ENCODE measurements at places on chromosomes 7 and 10.

- DNase-seq = no peak
Observed at GRCh38 chr10:34145715-34146114, 669.4 kb downstream of the PARD3 start.

GRCh38 chr10:17179002-17179401 is 22.5 kb downstream of the TRDMT1 start:
- DNase-seq = no peak

GRCh38 chr10:121183236-121183635 is 332.1 kb downstream of the WDR11 start:
- no peak for DNase-seq

DNA sequence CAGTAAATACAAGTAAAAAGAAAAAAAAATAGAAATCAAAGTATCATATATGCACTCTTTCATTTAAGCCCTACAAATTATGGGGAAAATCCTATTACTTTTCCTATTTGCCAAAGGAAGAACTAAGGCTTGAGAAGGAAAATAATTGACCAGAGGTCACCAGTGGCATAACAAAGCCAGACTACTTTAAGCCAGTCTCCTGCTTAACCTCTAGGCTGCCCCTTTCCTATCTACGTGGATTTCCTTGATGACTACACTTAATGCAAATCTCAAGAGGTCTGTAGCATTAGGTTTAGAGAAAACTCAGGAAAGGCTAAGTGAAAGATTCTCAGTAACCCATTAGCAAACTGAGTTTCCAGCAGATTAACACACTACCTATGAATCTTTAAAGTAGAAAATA is 49.8 kb downstream of the TPK1 start:
- DNase-seq = no peak

DNA sequence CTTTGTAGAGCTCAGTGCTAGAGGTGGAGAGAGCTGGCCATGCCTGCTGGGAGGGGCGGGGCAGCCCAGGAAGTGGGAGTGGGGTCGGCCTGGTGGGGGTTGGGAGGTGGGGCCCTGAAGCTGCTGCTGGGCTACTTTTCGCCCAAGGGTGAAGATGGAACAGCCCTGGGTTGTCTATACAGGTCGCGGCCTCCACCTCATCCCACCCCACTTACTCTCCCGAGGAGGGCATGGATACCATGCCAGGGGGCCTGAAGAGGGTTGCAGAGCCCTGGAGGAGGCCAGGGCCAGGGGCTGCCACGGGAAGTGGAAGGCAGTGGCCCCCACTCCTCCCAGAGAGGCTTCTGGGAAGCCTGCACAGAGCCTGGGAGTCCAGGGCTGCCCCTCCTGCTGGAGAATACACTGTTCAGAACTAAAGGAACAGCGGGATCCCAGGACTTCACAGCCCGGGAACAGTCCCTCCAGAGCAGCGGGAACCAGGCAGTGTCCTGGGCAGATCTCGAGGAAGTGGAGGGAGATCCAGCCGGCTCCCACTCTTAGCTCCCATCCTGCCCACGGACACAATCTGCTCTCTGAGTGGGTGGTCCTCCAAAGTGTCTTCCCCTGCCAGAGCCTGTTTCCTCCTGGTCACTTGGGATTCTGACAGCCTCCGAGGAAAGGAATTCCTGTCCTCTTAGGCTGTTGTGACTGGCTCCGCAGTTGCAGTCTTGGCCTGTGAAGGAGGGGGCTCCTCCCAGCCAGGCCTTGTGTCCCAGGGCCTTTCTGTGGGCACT is 23.5 kb downstream of the MAT1A start:
- no peak for DNase-seq

DNA sequence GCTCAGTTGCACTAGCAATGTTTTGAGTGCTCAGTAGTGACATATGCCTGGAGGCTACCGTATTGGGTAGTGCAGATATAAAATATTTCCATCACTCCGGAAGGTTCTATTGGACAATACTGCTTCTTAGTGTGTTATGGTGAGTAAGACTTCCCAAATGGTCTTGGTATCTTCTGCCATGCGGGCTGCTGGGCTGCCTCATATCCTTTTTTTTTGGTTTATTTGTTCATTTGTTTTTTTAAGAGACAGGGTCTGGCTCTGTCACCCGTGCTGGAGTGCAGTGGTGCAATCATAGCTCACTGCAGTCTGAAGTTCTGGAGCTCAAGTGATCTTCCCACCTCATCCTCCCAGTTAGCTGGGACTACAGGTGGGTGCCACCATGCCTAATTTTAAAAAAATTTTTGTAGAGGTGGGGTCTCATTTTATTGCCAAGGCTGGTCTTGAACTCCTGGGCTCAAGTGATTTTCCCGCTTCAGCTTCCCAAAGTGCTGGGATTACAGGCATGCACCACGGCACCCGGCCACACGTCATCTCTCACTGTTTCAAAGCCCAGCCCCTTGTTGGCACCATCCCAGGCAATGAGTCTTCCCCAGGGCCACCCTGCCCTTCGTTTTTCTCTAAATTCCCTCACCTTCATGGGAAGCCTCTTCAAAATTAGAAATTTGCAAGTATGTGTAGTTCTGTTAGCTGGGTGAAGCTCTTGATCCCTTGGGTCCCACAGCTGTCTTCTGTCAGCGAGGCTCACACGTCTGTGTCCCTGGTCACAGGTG is 111.0 kb upstream of the KLF14 start:
- DNase-seq = no peak
